ENCODE measurements at places on chromosomes 1 and 21.

- no peak for DNase-seq
Measured at GRCh38 chr1:163094182-163094581, 25.0 kb downstream of the RGS4 start.

DNA sequence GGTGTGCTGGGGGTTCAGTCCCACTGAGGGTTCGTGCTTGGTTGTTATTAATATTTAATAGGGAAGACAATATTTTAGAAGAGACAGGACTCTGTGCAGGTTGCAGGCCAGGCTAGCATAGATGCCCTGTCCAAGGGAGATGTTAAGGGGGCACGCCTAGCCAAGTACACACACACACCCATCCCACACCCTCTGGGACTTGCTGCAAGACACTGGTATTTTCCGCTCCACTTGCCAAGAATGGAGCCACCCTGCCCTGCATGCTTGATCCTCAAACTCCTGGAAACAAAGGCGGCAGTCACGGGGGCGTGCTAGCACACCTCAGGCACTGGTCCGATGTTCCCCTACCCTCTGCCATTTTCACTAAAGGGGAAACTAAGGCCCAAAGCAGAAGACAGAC, 99.1 kb downstream of the MRPL37 start:
- DNase-seq: no peak

GRCh38 chr1:57850176-57850940, 426.5 kb upstream of the DAB1 start:
- DNase-seq: no peak

DNA sequence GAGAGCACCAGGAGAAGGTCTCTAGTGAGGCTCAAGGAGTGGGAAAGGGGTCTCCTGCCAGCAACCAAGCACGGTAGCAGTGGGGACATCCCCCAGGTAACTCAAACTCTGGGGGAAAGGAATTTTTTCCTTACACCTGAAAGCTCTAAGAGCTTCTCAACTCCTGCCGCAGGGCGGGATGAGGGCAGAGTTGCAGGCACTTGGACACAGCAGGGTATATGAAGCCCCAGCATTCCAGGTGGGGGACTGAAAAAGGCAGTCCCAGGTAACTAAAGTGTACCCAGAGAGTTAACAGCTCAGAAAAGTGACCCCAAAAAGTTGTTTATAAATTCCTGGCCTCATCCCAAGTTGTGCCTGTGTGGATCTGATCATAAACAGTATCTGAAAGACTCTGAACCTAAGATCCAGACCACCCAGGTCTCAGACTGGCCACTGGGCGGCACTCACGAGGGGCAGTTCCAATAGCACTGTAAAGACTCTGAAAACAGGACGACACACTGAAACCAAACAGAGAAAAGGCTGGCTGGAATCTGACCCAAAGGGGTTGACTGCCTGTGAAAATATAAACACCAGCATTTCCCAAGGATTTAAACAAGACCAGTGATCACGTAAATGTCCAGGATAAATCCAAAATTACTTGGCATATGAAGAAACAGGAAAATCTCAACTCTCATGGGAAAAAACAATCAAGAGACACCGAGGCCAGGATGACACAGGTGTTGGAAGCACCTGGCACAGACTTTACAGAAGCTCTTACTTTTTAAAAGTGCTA, 47.5 kb downstream of the HSF2BP start:
- peak; percentile 32 for DNase-seq

DNA sequence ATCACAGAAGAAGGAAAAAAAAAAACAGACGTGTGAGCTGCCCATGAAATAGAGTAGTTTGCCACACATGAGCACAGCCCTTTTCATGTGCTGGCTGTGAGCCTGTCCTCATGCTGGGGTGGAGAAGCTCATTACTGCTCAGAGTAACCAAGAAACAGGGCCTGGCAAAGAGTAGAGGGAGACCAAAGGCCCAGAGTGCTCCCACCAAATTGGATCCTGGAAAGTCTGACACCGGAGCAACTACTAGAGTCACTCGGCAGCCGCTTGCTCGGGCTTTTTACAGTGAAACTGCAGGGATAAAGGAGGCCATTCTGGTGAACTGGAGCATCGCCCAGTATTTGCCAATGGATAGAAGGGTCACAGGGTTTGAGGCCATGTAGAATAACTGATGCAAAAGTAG, 64.4 kb upstream of the BARHL2 start:
- DNase-seq: no peak

- DNase-seq: no peak
Measured at GRCh38 chr1:46086576-46086975, 45.9 kb downstream of the PIK3R3 start.

GRCh38 chr1:201585901-201586300, 47.0 kb downstream of the NAV1 start:
- no peak for DNase-seq

- no peak for DNase-seq
Measured at GRCh38 chr1:109250454-109251276, 1.3 kb downstream of the CELSR2 start.

- no peak for DNase-seq
Measured at GRCh38 chr1:229572286-229572685, 13.8 kb upstream of the ABCB10 start.

- DNase-seq: no peak
Measured at GRCh38 chr1:74468982-74469603, 43.3 kb downstream of the LRRC53 start.

DNA sequence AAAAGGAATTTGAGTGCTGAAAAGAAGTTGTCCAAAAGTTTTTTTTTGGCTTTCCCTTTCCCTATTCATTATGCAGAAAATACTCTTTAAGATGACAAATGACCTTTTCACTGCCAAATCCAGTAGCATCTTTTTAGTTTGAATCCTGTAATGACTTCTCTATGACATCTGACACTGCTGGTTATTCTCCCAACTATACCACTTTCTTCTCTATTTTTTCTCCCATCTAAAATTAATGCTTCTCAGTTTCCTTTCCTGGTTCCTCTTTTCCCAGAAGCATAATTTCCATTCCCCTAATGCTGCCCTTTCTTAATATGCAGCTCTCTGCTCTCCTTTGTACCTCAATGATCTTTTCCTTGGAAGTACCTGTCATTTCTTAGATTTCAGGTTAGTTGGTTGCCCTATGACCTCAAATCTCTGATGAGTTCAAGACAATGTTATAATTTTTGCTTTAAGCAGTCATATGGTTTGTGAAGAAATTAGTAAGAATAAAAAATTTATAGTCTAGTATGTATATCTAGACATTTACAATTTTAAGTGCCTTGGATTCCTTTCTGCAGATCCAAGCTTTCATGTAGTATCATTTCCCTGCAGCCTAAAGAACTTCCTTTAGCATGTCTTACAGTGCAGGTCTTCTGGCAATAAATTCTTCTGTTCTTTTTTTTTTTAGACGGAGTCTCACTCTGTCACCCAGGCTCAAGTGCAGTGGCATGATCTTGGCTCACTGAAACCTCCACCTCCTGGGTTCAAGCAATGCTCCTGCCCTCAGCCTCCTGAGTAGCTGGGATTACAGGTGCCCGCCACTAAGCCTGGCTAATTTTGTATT, 150.8 kb downstream of the CDC42BPA start:
- DNase-seq: no peak

GRCh38 chr1:5769146-5769545, 223.1 kb downstream of the NPHP4 start:
- DNase-seq: no peak

DNA sequence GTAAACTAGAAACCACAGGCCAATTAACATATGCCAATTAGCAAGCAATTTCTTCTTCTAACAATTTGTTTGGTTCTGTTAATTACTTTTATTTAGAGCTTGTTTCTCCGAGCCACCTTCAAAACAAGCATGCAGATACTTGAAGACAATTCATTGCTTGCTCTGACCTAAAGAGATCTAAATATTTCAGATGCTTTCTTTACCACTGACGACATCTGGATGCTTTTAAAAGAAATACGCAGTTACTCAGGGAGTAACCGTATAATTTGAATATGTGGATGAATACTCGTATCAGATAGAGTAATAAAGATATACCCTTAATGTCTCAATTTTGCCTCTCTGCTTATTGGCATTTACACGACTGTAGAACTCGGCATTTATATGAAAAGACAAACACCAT, 390.0 kb downstream of the DISC1 start:
- no peak for DNase-seq

- DNase-seq: no peak
Measured at GRCh38 chr1:107459204-107459904, 318.5 kb downstream of the NTNG1 start.

DNA sequence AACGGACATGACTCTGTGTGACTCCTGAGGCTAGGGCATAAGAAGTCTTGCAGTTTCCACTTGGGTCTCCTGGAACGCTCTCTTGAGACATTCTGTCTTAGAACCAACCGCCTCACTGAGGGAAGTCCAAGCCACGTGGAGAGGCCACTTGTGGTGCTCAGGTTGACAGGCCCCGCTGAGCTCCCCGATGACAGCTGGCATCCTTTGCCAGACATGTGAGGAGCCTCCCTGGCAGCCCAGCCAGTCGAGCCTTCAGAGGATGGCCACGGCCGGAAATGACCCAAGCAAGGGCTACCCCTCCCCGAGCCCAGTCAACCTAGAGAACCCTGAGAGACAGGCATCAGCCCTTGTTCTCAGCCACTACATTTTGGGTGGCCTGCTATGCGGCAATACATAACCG, 20.7 kb downstream of the PLEKHA6 start:
- DNase-seq: no peak

DNA sequence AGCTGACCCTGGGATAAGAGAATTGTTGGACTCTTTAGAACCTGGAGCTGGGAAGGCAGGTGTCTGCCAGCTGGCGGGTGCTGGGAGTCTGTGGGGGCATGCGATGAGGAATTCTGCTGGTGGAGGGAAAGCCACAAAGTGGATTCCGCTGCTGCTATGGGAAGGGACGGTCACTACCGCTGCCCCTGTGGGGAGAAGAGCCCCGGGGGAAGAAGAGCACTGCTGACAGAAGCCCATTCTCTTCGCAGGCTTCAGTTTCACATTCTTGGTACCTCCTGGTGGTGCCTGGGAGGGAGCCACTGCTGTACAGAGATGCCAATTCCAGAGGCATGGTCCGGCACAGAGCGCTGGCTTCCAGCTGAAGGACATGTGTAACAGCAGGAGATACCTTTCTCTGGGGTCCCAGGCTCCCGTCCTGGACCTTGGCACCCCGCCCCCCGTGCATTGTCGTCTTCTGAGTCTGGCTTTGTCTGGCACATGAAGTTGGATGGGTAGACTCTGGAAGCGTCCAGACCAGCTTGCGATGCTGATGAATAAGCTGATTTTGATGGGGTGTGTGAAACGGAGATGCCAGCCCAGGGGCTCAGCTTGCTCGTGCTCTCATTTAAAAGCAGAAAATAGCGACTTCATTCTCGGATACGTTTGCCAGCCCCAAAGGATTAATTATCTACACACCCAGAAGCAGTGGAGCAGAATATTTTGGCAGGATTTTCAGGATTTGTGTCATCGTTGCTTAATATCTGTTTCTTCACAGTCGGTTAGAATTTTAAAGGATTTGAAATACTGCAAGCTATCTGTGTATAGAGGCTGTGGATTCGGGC, 13.2 kb downstream of the PDXK start:
- DNase-seq: no peak

- DNase-seq: no peak
Measured at GRCh38 chr1:185069202-185069772, 23.9 kb downstream of the RNF2 start.
